ENCODE measurements at places on chromosomes 1 and 21.

DNA sequence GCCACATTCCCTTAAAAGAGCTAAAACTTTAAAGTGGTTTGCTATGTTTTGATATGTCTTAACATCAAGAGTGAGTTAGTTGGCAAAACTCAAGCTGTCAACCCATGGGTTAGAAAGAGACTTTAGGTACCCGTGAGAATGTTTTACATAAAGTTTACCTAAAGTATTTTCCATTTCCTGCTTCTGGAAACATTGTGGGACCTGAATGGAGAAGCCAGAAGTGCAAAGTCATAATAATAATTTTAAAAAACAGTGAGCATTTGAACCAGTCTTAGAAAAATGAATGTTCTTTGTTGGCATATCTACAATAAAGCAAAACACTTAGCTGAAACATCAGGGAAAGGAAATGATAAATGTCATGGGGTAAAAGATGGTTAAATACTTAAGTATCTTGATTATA, 34.8 kb downstream of the LRRC8C start:
- DNase-seq: no peak

- DNase-seq: no peak
Measured at GRCh38 chr21:26920055-26920454, 46.8 kb downstream of the ADAMTS5 start.

GRCh38 chr21:46605767-46606426, 1.0 kb upstream of the S100B start:
- peak; percentile 24 for DNase-seq

DNA sequence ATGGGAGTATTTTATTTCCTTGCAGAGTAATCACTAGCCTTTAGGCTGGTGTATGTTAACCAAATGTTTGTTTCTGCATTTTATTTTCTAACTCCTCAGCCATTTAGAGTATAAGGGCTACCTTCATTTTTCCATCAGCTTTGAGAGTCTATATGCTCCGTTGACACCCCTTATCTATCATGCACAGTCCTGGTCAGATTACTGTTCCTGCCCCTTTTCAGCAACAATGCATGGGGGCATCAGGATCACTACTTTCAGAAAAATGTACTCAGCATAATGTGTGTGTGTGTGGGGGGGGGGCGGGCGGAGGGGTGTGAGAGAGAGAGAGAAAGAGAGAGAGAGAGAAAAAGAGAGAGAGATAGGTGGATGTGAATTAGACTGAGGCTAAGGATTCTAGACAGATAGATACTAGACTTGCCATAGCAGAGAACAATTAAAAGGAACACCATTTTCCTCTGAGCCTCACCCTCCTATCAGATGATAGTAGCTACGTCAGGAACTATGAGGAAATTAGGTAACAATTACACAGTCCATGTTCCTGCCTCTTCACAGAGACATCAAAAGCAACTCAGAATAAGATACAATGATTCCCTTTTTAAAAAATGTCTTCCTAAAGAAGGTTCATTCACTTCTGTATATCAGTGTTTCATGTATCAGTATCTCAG, 40.8 kb downstream of the FCER1A start:
- no peak for DNase-seq

GRCh38 chr1:39640861-39641260, 1.4 kb upstream of the HEYL start:
- no peak for DNase-seq

DNA sequence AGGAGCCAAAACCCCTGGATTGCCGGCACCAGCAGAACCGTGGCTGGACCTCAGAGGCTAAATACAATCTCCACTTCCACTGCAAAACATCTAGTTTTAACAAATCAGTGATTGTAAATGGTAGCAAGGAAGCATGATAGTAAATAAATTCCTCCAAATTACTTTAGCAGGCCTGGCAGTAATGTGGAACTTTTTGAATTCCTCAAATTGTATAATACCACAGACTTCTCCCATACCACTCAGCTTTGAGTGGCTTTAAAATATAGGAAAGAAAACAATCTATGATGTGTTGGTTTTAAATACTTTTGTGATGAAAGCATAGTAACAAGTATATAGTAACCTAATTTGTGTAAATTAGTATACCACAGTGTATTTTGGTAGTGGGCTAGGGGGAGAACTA, 34.1 kb downstream of the NIBAN1 start:
- no peak for DNase-seq

DNA sequence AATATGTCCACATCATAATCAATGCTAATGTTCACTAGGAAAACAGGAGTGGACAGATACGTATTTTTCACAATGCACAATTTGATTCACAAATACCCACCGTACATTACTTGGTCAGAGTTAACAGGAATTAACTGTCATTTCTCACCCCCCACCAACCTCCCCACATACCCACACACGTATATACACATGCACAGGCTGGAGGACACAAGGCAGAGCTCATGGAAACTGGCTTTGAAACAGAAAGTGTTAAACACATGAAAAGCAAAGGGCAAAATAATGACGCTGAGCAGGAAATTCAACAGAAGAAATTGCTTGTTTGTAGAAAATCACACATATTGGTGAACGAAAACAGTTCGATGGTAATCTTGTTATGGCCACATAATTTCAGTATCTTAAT, 188.4 kb upstream of the DMRTA2 start:
- no peak for DNase-seq

- no peak for DNase-seq
Measured at GRCh38 chr1:23091545-23091944, 72.3 kb downstream of the KDM1A start.

GRCh38 chr1:157092831-157093230, 6.8 kb downstream of the ETV3L start:
- DNase-seq: no peak

Data from activated CD4-positive, alpha-beta T cell treated with anti-CD3 and anti-CD28 coated beads, Interleukin-2, amount 50 U/mL, for 4 hours (primary cell).